DMS153 (cell line): ENCODE measurements at places on chromosomes 4 and X.

GRCh38 chr4:119498527-119498926 lies 130.1 kb downstream of the PDE5A start:
- DNase-seq: no peak

DNA sequence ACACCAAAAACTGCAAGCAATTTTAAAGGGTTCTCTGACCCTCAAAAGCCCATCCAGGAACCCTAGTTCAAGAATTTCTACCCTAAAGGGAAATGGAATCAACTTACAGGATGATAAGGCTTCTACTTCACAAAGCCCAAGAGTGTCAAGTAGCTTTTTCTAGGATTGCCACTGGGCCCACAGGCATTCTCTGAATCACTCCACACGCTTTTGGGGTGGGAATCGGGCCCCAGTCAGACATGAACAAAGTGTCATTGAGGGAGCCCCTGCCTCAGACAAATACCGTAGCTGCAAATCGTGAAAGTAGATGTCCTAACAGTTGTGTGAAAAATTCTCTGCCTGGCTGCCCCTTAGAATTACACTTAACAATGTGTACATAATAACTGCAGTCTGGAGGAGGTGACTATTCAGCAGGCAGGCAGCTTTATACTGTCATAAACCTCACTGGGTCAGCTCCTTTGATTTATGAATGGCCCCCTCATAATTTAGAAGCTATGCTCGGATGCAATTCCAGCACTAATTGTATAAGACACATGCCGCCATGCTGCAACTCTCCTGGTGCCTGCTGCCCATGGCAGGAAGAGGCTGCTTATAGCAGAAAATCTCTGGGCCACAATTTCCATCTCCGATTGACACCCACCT lies 36.7 kb downstream of the CHRDL1 start:
- no peak for DNase-seq

GRCh38 chrX:2627272-2627867 lies 63.7 kb upstream of the CD99 start:
- no peak for DNase-seq

GRCh38 chrX:13902406-13902805 lies 85.5 kb upstream of the GPM6B start:
- no peak for DNase-seq

GRCh38 chr4:150164055-150164454 lies 85.8 kb downstream of the DCLK2 start:
- no peak for DNase-seq

DNA sequence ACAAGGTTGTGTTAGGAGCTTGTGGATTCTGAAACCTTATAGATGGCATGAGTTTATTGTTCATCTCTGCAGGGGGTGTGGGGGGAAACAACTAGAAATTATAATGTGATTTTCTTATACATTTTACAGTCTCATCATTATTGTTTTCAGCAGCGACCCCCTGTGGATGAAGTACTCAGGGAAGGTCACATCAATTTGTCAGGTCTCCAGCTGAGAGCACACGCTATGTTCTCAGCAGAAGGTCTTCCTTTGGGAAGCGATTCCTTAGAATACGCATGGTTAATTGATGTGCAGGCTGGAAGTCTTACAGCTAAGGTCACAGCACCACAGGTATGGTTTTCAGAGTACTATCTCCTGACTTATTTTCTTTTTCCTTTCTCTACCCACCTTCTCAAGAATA lies 72.2 kb downstream of the BLTP1 start:
- DNase-seq: no peak

DNA sequence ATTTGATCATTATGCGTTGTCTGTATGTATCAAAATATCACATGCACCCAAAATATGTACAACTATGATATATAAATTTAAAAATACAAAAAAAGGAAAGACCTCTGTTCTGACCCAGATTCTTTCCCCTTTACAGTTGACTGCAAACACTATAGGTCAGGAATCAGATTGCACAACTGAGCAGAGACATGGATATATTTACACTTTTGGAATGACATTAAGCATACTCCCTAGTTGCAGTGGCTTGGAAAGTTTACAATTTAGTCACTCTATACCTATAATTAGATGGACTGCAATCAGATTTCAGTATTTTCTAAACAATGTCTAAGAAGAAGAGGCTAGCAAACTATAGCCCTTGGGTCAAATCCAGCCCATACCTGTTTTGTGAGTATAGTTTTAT lies 98.5 kb upstream of the INPP4B start:
- DNase-seq: no peak

- DNase-seq: no peak
These were observed 31.1 kb downstream of the GRID2 start for GRCh38 chr4:92334716-92335350.

- no peak for DNase-seq
These were observed 39.3 kb downstream of the ATP2B3 start for GRCh38 chrX:153556767-153557166.
